Esophagus muscularis mucosa (tissue), 4 donors: ENCODE measurements at places on chromosomes 6 and 20.
A peak's percentile ranks its signal among the peaks of the same experiment; 100 is the strongest.

DNA sequence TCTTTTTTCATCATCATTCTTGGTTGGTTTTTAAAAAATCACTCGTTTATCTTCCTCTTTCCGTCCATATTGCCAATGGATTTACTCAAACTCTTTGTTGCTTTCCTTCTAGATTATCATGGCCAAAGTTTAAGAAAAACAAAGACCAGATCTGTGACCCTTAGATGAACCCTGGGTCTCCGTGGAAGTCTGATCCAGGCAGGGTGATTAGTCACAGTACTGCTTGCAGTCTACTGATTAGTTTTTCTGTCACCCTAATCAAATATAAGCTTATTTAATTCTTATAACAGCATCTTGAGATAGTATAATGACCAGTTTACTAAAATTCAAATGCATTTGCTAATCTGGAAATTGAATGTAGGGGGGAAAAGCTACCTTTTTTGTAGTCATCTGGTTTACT is 6.0 kb upstream of the SMIM28 start:
- no peak overlapping the region for H3K4me3 ChIP-seq
- no peaks in the 10 kb centered on the region for H3K4me1 ChIP-seq
- H3K27ac ChIP-seq, result no peak overlapping the region
- no peaks in the 10 kb centered on the region for H3K27me3 ChIP-seq
- no peaks in the 10 kb centered on the region for H3K36me3 ChIP-seq
- no peak for DNase-seq

DNA sequence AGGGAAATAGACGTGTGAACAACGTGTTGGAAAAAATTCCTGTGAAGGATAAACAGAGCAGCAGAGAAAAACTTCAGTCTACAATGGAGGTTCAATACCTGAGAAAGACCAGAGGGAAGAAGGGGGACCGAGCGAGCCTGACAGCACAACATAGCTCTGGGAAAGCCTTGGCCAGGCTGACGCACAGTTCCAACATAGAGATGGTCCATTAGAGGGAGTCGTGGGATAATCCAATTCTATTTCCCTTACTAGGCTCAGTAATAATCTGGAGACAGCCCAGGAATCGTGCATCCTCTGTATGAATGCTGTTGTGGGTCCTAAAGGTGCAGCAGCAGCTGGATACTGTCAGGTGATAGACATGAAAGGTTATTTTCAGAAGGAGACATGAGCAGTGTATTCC is 370.8 kb upstream of the BTBD3 start:
- DNase-seq, result no peak
- H3K27me3 ChIP-seq, result no peaks in the 10 kb centered on the region
- no peak overlapping the region for H3K4me3 ChIP-seq

- H3K27me3 ChIP-seq, result no peaks in the 10 kb centered on the region
- no peaks in the 10 kb centered on the region for H3K36me3 ChIP-seq
- DNase-seq, result no peak
- H3K27ac ChIP-seq, result no peak overlapping the region
- H3K4me1 ChIP-seq, result no peaks in the 10 kb centered on the region
Measured at GRCh38 chr6:147676495-147677199, 168.2 kb downstream of the SAMD5 start.

DNA sequence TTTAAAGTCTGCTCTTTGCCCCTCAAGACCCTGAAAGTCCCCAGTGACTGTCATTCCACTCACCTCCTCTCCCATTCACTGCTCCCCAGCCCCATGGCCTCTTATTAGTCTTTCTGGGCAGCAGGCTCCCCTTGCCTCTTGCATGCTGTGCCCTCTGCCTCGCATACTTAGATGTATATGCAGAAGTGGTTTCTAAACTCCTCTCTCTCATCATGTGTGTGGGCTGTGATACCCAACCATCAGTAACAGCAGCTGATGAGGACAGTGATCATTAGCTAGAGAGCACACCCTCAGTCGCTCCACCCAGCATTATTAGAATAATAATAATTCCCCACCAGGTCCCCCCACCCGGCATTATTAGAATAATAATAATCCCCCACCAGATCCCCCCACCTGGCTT is 14.5 kb downstream of the PKIG start:
- H3K4me3 ChIP-seq, result no peak overlapping the region
- peak overlapping the region; percentile 93 for H3K27ac ChIP-seq
- H3K27me3 ChIP-seq, result no peaks in the 10 kb centered on the region
- H3K4me1 ChIP-seq, result peaks cover 100% of the 10 kb centered on the region

DNA sequence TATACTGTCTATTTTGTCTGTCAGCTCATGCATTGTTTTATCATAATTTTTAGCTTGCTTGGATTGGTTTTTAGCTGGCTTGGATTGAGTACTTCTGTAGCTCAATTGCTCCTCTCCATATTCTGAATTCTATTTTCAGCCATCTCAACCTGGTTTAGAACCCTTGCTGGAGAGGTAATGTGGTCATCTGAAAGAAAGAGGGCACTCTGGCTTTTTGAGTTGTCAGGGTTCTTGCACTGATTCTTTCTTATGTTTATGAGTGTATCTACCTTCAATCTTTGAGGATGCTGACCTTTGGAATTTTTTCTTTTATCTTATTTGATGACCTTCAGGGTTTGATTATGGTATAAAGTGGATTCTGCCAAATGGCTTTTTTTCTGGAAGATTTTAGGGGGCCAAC is 632.7 kb upstream of the ID4 start:
- no peaks in the 10 kb centered on the region for H3K4me1 ChIP-seq
- H3K27me3 ChIP-seq, result no peaks in the 10 kb centered on the region
- DNase-seq, result no peak
- H3K27ac ChIP-seq, result no peak overlapping the region
- no peaks in the 10 kb centered on the region for H3K36me3 ChIP-seq

DNA sequence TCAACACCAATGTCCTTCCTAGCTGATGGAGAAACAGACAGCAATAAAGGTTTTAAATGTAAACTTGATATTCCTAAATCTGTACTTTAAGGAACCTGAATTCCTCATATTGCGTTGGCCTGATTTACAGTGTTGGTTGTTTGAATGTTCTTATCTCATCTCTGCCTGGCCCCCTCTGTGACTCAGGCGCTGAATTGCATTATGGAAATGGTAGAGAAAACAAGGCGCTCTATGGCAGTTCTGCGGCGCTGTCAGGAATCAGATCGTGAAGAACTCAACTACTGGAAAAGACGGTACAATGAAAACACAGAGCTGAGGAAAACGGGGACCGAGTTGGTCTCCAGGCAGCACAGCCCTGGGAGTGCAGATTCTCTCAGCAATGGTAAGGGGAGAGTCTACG is 32.6 kb upstream of the C20orf144 start:
- H3K4me3 ChIP-seq, result no peak overlapping the region
- no peak for DNase-seq
- no peaks in the 10 kb centered on the region for H3K27me3 ChIP-seq
- H3K36me3 ChIP-seq, result peaks cover 81% of the 10 kb centered on the region

DNA sequence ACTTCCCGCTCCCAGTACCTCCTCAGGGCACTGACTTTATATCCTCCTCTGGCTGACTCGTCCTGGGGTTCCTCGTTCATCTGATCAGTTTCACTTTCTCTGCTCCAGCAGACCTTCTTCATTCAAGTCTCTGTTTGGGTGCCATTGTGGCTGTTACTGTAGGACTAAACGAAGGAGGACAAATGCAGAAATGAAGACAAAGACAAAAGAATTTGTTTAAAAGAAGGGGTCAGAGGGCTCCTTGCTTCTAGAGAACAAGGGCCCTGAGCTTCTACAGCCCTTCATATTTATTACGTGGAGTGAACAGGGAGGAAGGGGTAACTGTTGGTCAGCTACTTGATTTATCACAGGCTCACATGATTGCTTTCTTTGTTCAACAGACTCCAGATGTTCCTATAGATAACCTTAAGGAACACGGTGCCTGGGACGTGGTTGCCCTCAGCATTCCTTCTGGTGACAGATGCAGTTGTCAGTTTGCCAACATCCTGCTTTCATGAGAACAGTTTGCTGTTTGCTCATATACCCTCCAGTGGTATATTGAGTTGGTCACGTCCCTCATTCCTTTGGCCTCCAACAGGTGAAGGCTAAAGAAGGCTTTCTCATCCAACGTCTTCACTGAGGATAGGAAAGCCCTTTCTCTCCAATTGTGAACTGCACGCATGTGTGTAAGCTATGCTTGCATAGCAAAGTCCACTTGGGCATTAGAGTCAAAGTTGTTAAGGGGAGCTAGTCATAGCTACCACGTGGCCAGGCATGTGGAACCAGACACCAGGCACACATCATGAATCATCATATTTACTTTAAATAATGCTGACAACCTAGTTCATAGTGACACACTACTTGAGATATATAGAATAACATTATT is 69.1 kb upstream of the BTN3A2 start:
- DNase-seq, result no peak
- no peak overlapping the region for H3K27ac ChIP-seq
- H3K4me3 ChIP-seq, result no peak overlapping the region
- no peaks in the 10 kb centered on the region for H3K4me1 ChIP-seq

DNA sequence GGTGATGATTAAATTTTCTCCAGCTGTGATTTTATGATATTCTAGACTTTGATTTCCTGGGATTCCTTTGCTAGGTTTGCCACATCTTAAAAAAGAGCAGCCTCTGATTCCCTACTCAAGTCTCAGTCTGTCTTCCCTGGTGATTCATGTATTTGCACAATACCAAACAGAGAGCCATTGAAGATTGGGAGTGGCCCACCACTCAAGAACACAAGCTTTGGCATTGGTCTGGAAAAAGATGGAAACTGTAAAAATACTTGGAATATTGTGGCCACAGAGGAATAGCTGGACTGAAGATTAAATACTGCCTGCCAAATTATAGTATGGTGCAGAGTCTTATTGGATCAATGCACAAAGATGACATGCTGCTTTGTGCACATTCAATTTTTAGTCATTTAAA is 32.9 kb downstream of the PTCHD4 start:
- H3K27me3 ChIP-seq, result no peaks in the 10 kb centered on the region
- H3K4me1 ChIP-seq, result no peaks in the 10 kb centered on the region
- no peaks in the 10 kb centered on the region for H3K36me3 ChIP-seq
- H3K27ac ChIP-seq, result no peak overlapping the region
- no peak overlapping the region for H3K4me3 ChIP-seq

- no peak overlapping the region for H3K27ac ChIP-seq
- no peak for DNase-seq
- no peak overlapping the region for H3K4me3 ChIP-seq
- H3K36me3 ChIP-seq, result no peaks in the 10 kb centered on the region
- no peaks in the 10 kb centered on the region for H3K27me3 ChIP-seq
Measured at GRCh38 chr6:9467741-9468140, 947.1 kb downstream of the TFAP2A start.

DNA sequence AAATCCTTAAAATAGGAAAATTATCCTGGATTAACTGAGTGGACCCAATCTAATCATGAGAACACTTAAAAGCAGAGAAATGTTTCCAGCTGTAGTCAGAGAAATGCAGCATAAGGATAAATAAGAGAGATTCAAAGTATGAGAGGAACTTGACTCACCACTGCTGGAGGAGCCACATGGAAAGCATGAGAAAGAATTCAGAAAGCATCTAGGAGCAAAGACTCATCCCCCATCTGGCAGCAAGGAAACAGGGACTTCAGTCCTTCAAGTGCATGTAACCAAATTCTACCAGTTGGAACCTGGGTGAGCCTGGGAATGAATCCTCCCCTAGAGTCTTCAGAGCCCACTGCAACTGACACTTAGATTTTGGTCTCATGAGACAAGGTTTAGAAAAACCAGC is 33.7 kb downstream of the RNF146 start:
- DNase-seq, result no peak
- peak overlapping the region; percentile 5 for H3K27ac ChIP-seq
- H3K4me1 ChIP-seq, result peaks cover 42% of the 10 kb centered on the region
- H3K27me3 ChIP-seq, result no peaks in the 10 kb centered on the region
- H3K36me3 ChIP-seq, result peaks cover 5% of the 10 kb centered on the region

DNA sequence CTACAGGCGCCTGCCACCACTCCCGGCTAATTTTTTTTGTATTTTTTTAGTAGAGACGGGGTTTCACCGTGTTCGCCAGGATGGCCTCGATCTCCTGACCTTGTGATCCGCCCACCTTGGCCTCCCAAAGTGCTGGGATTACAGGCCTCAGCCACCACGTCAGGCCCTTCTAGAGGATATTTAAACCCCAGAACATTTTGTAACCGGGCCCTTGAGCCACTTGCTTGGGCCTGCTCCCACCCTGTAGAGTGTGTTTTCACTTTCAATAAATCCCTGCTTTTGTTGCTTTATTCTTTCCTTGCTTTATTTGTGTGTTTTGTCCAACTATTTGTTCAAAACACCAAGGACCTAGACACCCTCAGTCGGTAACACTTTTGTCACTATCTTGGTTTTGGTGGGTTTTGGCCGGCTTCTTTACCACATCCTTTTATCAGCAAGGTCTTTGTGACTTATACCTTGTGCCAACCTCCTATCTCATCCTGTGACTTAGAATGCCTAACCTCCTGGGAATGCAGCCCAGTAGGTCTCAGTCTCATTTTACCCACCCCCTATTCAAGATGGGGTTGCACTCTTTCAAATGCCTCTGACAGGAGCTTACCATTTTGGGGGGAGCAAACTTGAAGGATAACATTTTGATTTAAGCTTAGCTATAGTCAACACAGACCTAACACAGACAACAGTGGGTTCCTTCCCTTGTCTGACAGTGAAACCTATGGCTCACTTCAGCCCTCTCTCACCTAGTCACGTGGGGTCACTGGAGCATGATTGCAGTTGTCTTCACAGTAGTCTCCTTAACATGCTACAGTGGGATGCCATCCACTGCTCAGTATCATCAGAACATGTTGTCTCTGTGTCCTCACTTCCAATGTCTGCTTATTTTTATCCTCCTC is 27.9 kb upstream of the KIF6 start:
- peaks cover 26% of the 10 kb centered on the region for H3K4me1 ChIP-seq
- H3K36me3 ChIP-seq, result no peaks in the 10 kb centered on the region
- H3K4me3 ChIP-seq, result no peak overlapping the region
- no peak for DNase-seq

GRCh38 chr20:43022081-43022480 is 167.6 kb downstream of the PTPRT start:
- H3K27me3 ChIP-seq, result no peaks in the 10 kb centered on the region
- DNase-seq, result peak; percentile 60
- H3K27ac ChIP-seq, result no peak overlapping the region
- no peaks in the 10 kb centered on the region for H3K4me1 ChIP-seq

GRCh38 chr6:119348096-119348747 is 1.3 kb downstream of the MAN1A1 start:
- H3K27ac ChIP-seq, result peak overlapping the region; percentile 98
- no peaks in the 10 kb centered on the region for H3K36me3 ChIP-seq
- peak overlapping the region; percentile 97 for H3K4me3 ChIP-seq
- no peak for DNase-seq
- H3K4me1 ChIP-seq, result peaks cover 51% of the 10 kb centered on the region

- no peak for DNase-seq
- H3K4me3 ChIP-seq, result peak overlapping the region; percentile 56
- H3K4me1 ChIP-seq, result peaks cover 20% of the 10 kb centered on the region
Measured at GRCh38 chr20:62860924-62861691, 514 bp downstream of the TCFL5 start.

- H3K27me3 ChIP-seq, result no peaks in the 10 kb centered on the region
- H3K4me3 ChIP-seq, result peak overlapping the region; percentile 92
- no peak for DNase-seq
- no peaks in the 10 kb centered on the region for H3K36me3 ChIP-seq
Measured at GRCh38 chr6:11538052-11538818, 686 bp downstream of the TMEM170B start.

- no peak overlapping the region for H3K27ac ChIP-seq
- H3K4me3 ChIP-seq, result no peak overlapping the region
- peaks cover 26% of the 10 kb centered on the region for H3K4me1 ChIP-seq
- DNase-seq, result no peak
- H3K27me3 ChIP-seq, result no peaks in the 10 kb centered on the region
Measured at GRCh38 chr20:43921227-43921780, 6.7 kb downstream of the TOX2 start.
